Stimulated activated CD8-positive, alpha-beta memory T cell treated with anti-CD3 and anti-CD28 coated beads, Interleukin-4, amount 100 ng/mL, for 4 hours (primary cell): ENCODE measurements at places on chromosomes 2 and 18.

- no peak for DNase-seq
Observed at GRCh38 chr2:173126819-173127218, 51.2 kb downstream of the MAP3K20 start.

- DNase-seq, result no peak
Observed at GRCh38 chr2:174033163-174033550, 68.0 kb upstream of the SP3 start.

DNA sequence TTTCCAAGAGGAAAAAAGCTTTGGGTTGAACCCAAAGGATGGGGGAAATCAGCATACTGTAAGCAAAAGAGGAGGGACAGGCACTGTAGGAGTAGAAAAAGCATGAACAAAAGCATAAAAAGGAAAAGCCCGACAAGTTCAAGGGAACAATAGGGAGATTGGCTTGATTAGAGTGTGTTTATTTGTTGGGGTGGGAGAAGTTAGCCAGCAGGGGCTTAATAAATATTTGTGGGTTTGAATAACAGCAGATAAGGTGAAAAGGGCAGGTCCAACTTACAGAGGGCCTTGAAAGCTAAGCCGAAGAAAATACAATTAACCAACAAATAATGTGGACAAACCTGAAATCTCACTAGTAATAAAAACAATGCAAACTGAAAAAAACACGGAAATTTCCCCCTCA is 126.7 kb downstream of the THADA start:
- DNase-seq, result no peak

GRCh38 chr2:96763511-96764252 is 3.0 kb downstream of the CNNM4 start:
- DNase-seq, result no peak

DNA sequence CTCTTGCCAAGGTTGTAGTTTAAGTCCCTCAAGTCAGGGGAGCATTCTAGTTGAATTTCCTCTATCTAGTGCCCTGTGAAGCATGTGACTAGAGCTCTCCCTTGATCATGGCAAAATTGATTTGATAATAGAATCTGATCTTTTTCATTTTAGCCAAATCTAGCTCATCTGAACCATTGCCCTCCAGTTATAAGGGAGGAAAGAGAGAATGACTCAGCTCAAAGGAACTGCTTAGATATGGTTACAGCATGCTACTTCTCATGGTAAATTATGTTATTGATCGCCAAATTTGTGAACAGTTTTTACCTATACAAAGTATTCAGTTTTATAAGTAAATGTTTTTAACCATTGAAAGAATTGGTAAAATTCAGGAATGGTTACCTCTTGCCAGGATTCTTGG is 100.8 kb downstream of the GPR39 start:
- no peak for DNase-seq

- DNase-seq, result no peak
Observed at GRCh38 chr18:70021498-70021897, 73.8 kb upstream of the CD226 start.

- DNase-seq, result no peak
Observed at GRCh38 chr2:44740678-44741077, 200.8 kb upstream of the SIX3 start.

DNA sequence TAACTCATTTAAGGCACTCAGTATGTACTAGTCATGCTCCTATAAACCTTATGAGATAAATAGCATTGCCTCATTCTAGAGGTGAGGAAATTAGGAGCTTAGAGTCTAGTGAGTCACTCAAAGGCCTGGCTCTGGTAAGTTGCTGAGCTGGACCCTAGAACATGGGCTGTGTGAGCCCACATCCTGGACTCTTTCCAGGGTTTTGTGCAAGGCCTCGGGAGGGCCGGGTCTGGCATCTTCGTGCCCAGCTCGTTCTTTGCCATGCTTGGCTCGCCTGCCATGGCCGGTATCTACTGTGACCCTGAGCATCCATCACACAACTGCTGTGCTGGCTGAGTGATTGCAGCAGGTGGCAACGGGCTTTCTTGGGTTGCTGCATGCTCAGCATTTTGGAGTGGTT is 168.0 kb downstream of the LPIN1 start:
- DNase-seq, result no peak

- no peak for DNase-seq
Observed at GRCh38 chr18:36672437-36673344, 156.1 kb downstream of the TPGS2 start.

GRCh38 chr2:110977403-110977802 is 143.3 kb upstream of the BCL2L11 start:
- DNase-seq, result no peak

GRCh38 chr2:74261204-74261864 is 62.9 kb downstream of the MTHFD2 start:
- no peak for DNase-seq

GRCh38 chr2:198762441-198762840 is 695.3 kb downstream of the SATB2 start:
- no peak for DNase-seq

DNA sequence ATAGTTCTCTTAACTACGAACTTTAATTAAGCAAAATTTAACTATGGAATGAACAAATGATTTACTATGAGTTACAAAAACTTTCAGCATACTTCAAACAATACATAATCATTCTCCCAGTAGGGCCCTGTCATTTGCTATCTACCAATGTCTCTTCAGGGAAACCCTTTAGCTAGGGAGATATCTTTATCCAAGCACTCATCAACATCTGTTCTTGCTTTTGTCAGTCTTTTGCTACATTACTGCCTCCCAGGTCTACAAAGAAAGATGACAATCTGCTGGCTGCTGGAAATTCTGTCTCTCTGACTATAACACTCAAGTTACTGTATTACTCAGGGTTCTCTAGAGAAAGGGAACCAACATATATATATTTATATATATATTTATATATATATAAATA is 1626.3 kb upstream of the CELF4 start:
- no peak for DNase-seq

GRCh38 chr2:33068261-33068660 is 121.5 kb downstream of the LTBP1 start:
- DNase-seq, result no peak

- DNase-seq, result no peak
Observed at GRCh38 chr2:133602538-133602937, 34.3 kb upstream of the NCKAP5 start.

DNA sequence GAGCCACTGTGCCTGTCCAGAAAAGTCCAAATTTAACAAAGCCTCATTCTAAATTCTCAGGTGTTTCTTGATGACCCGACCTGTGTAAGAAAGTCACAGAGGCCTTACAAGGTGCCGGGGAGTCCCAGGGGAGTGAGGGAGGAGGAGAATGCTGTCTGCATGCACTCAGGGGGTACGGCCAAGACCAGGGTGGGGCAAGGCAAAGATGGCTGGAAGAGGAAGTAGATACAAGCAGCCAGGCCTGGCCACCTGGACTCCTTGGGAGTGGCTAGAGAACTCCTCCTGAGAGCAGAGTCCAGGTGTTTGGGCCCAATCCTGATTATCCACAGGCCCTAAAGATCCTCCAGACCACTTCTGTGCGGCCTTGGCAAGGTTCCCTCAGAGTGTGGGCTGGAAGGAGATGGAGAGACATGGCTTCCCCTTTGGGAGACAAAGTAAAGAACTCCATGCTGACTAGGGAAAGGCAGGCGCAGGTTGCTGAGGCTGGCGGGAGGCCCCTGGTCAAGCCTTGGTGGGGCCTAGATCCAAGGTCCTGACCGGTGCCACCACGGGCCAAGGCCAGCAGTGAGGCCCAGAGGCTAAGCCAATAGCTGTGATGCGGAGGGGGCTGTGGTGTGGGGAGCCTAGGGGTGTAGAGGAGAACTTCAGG is 74.7 kb downstream of the COPS8 start:
- DNase-seq, result no peak

GRCh38 chr2:84800194-84800805 is 80.6 kb downstream of the TRABD2A start:
- DNase-seq, result no peak

DNA sequence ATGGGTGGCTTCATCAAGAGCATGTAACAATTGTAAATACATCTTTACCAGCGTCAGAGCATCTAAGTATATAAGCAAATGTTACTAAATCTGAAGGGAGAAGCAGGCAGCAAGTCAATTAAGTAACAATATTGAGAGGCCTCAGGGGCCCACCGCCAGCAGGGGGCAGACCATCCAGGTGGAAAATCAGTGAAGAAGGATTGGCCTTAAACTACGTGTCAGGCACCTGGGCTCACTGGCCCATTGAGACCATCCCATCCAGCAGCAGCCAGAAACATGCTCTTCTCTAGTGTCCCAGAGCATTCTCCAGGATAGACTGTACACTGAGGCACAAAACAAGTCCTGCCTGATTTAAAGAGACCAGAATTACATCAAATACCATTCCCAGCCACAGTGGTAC is 96.2 kb upstream of the SNTG2 start:
- DNase-seq, result no peak

- no peak for DNase-seq
Observed at GRCh38 chr2:130840506-130840905, 3.8 kb downstream of the ARHGEF4 start.

- DNase-seq, result no peak
Observed at GRCh38 chr2:134501476-134502091, 217.2 kb downstream of the TMEM163 start.

DNA sequence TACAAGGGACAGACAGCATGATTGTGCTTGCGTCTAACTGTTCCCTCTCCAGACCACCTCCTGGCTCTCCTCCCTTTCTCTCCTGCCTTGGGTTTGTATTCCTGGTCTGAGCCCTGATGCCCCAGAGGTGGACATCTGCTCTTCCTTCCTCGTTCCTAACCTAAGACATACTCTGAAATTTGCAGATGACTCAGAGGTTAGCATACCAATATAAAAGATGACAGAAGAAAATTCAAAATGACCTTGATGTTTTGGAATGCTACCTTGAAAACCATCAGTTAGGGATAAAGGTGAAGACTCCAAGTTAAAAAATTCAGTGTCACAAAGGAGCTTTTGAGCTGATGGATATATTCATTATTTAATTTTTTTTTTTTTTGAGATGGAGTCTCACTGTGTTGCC is 12.9 kb downstream of the SMYD1 start:
- DNase-seq, result no peak

GRCh38 chr18:39326772-39327171 is 1761.2 kb upstream of the CELF4 start:
- no peak for DNase-seq

DNA sequence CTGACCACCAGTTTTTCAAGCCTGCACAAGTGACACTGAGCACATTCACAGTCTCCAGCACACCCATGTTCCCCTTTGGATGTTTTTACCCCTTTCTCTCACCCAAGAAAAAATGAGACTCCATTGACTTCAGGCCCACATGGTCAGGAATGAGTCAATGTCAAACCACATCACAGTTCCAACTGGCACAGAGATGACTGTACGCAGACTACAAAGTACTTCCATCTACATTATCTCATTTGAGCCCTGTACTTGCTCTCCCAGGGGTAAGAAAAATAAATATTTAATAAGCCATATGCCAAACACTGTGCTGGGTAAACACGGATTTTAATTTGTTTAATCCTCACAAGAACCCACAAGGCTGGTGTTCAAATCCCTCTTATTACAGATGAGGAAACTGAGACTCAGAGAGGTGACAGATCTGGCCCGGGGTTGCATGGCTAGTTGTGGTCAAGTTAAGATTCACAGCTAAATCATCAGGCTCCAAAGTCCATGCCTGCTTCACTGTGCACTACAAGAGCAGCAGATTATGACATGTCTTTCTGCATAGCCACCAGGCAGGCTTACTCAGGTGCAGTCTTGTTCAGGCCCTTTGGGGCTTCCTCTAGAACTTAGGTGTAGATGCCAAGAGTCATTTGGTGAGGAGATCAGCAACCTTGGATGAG is 106.1 kb downstream of the TXNL1 start:
- no peak for DNase-seq

GRCh38 chr18:8469544-8470130 is 139.6 kb upstream of the RAB12 start:
- no peak for DNase-seq

DNA sequence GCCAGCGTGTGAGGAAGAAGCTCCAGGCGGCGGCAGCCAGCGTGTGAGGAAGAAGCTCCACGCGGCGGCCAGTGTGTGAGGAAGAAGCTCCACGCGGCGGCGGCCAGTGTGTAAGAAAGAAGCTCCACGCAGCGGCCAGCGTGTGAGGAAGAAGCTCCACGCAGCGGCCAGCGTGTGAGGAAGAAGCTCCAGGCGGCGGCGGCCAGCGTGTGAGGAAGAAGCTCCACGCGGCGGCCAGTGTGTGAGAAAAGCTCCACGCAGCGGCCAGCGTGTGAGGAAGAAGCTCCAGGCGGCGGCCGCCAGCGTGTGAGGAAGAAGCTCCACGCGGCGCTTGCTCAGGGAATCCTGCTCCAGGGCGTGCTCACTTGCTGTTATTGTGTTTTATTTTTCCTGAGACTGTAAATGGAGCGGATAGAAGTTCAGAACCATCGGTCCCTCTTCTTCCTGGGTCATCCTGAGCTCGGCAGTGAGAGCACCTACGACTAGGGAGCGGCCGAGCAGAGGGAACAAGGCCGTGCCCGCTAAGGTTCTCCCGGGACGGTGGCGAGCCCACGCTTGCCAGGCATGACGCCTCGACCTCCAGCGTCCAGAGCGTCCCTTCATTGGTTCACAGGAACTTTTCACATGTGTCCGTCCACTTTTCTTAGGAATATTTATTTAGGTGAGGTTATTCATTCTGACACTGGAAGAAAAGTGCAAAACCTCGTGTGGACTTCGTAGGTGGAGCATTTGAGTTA is 94.2 kb downstream of the TMEM18 start:
- no peak for DNase-seq

GRCh38 chr2:128510701-128511397 is 192.2 kb upstream of the HS6ST1 start:
- no peak for DNase-seq

- no peak for DNase-seq
Observed at GRCh38 chr18:26745288-26746181, 120.0 kb downstream of the AQP4 start.

- DNase-seq, result no peak
Observed at GRCh38 chr18:56853961-56854360, 202.8 kb downstream of the WDR7 start.

DNA sequence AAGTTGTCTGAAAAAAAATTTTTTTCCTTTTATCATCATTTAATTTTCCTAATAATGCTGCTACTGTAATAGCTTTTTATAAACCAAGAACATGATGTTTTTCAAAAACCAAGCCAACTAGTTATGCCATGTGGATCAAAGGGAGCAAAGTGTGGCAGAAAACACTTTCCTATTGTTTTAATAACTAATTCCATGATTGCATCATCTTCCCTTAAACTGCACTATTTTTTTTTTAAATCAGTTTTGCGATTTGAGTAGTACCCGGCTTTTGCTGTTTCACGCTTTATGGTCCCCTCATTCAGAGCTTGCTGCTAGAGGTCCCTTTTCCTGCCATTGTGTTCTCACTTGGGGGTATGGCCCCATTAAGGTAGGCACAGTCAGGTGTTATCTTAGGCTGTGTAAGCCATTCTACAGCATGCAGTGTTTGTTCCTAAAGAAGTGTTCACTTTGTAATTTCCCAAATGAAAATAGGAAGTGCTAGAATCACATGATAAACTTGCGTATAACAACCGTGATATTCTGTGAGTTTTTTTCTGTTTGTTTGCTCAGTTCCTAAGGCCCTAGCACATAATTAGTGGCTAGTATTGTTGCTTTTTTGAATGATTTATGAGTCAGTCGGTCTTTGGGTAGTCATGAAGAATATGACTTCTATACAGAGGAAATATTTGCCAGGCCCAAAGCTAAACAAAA is 225.8 kb downstream of the PTGR3 start:
- DNase-seq, result no peak
